ENCODE measurements at places on chromosomes 3 and 15.
A peak's percentile ranks its signal among the peaks of the same experiment; 100 is the strongest.

GRCh38 chr15:39252134-39252470 lies 328.8 kb upstream of the THBS1 start:
- no peak for DNase-seq

GRCh38 chr15:73504885-73505284 lies 61.9 kb downstream of the REC114 start:
- DNase-seq = no peak

- DNase-seq = no peak
These were observed 12.2 kb downstream of the NCEH1 start for GRCh38 chr3:172698631-172699030.

DNA sequence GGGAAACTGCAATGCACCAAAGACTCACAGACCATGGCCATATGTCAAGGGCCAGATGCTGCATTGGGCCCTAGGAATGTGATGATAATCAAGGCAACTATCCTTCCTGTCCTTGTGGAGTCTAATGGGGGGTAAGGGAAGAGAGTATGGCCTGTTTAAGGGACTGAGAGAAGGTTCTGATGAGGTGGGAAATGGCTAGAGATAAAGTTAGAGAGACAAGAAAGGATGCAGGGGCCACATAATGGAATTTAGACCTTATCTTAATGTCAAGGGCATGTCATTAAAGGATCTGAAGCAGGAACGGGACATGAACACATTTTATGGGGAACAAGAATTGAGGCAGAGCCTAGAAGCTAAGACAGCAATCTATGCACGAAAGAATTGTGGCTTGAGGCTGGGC lies 30.0 kb upstream of the ABHD17C start:
- no peak for DNase-seq

- no peak for DNase-seq
These were observed 55.8 kb downstream of the OSBPL10 start for GRCh38 chr3:31925271-31925630.

GRCh38 chr3:127772273-127772672 lies 50.0 kb downstream of the MGLL start:
- DNase-seq = no peak

- DNase-seq = no peak
These were observed 41.8 kb downstream of the RAB8B start for GRCh38 chr15:63231206-63231605.

DNA sequence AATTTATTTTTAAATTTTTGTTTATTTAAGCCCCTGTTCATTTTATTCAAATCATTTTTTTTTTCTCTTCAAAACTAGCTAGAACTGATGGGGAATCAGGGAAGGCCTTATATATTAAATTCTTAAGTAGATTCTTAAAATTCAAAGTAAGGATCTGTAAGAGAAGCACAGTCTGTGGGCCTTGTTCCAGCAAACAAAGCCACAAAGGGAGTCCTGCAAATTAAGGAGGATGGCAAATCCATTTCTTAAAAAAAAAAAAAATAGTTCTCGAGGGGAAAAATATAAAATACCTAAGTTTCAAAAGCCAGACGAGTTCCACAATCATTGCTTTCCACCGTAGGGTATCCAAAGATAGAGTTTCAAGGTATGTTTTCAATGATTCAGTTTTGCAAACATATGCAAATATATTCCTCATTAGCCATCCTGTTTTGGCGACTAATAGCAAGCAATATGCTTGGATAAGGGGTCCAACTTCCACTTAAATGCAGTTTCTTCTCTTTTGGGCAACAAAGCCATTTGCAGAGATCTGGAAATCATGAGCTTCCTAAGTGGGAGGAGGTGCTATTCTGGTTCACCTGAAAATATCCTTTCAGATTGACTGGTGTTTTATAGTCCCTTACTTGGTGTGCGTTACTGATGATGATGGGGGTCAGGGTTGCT lies 46.8 kb downstream of the CDIN1 start:
- DNase-seq = no peak

- DNase-seq = no peak
These were observed 113.8 kb upstream of the EPHA6 start for GRCh38 chr3:96700322-96701315.

GRCh38 chr15:74184582-74185091 lies 11.1 kb downstream of the ISLR start:
- DNase-seq = no peak

DNA sequence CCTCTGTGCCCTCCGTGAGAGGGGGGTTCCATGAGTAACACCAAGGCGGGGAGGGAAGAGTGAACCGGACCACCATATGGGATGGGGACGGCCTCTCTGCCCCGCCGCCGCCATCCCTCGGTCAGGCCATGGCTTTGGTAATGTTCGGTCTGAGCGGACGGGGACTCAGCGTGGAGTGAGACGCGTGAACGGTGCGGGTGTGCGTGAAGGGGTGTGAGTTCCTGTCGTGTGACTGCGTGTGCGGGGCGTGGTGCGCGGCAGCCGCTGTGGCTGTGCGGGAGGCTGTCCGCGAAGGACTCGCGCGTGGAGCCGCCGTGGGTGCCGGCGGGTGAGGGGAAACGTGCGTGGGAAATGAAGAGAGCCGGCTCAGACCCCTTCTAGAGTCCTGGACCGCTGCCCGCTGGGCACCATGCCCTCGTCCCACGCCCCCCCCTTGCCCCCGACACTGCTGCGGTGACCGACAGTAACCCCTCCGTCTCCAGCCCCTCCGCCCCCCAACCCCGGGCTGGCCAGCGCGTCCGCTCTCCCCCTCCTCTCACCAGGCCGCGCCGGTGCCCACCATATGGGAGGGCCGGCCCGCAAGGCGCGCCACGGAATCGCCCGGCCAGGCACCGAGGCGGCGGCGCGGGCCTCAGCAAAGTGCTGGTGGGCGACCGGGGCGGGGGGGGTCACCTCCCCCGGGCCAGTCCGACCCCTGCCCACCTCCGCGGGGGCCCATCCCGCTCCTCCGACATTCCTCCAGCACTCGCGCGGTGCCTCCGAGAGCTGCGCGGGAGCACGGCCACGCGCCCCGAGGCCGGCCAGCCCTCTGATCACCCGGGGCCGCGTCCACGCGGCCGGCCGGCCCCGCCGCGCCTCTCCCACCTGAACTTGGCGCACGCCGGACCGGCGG lies 589 bp downstream of the KLF15 start:
- DNase-seq = no peak

GRCh38 chr3:127984241-127984975 lies 67.8 kb upstream of the SEC61A1 start:
- no peak for DNase-seq

- DNase-seq = no peak
These were observed 10.3 kb upstream of the LRRC34 start for GRCh38 chr3:169822983-169823382.

GRCh38 chr3:50623840-50624474 lies 7.0 kb downstream of the MAPKAPK3 start:
- DNase-seq = no peak

- peak; percentile 65 for DNase-seq
These were observed 62.9 kb upstream of the ZBTB38 start for GRCh38 chr3:141305436-141305835.

- DNase-seq = no peak
These were observed 10.9 kb upstream of the BCL2A1 start for GRCh38 chr15:79981831-79982455.

DNA sequence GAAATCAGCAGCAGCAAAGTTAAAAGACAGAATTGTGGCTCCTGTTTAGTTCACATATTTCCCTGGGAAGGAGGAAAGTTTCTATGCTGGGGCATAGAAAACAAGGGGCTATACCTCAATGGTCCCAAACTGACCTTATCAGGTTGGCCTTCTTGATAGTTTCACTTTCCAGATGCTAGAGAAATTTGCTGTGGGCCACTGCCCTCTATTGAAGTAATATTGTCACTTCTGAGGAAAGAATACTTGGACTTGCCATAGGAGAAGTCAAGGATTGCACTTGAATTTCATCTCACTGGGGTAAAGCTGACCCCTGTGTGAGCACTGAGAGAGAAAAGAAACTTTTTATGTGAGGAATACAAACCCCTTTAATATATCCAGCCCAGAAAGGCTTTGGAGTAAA lies 49.3 kb upstream of the XCR1 start:
- DNase-seq = no peak

DNA sequence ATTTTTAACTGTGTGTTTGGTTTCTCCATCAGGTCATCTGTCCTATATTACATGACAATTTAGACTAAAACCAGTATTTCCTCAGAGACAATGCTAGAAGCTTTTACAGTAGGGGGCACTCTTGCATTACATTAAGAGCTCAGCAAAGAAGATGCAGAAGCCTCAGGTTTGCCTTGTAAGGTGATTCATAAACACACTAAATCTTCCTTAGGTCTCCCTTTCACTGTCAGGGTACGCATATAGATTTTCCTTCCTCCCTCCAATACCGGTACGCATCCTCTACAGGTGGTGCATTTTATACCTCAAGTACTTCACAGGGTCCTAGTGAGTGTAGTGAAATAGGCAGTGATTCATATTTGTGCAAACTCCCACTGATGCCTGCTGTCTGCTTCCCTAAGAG lies 46.5 kb downstream of the CD86 start:
- peak; percentile 14 for DNase-seq

GRCh38 chr3:23649448-23649847 lies 156.3 kb upstream of the UBE2E1 start:
- DNase-seq = no peak

DNA sequence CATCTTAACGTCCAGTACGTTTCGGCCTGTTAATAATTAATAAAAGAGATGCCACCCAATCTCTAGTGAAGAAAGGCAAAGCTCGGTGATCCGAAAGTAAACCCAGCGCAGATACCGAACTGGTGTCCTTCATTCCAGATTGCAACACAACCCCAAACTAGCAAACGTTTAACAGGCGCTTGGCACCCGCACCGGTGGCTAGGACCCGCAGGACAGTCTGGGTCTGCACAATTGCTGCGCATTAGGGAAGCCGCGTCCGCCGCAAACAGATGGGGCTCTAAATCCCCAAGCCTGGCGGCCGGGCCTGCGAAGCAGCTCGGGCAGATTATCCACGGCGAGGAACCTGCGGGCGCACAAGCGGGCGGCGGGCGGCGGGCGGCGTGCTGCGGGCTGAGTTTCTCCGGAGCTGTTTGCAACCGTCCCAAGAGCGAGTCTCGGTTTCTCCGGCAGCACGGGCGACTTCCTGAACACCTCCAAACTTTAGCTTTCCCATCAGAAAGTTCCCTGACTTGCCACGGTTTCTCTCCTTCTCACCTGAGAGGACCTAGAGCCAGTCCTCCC lies 112.1 kb upstream of the ICE2 start:
- DNase-seq = peak; percentile 14

- peak; percentile 3 for DNase-seq
These were observed 662 bp downstream of the TMEM108 start for GRCh38 chr3:133038731-133039375.

DNA sequence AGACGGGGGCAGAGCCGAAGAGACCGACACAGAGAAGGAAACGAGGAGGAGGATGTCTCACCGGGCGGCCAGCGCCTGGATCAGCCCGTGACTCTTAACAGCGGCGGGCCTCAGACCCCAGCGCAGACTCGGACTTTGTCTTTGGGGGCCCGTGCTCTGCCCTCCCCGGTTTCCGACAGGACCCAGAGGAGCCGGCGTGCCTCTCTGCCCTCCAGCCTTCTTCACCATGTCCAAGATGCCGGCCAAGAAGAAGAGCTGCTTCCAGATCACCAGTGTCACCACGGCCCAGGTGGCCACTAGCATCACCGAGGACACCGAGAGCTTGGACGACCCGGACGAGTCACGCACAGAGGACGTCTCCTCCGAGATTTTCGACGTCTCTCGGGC lies 1.0 kb downstream of the TSC22D2 start:
- no peak for DNase-seq

DNA sequence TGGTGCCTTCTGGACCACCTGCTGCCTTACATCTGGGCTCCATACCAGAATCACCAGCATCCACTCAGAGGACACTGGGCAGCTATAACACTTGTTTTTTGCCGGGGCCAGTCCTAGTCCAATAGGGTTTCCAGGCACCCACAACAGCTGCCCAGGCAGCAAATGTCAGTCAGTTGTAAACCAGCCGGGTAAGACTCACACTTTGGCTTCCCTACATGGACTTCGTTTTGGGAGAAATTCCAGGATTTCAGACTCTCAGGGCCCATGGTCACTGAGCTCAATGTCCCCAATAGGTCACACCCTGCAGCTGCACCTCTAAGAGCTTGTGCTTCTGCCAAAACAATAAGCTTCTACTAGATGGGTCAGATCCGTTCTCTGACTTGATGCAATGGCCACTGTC lies 83.8 kb downstream of the FAM174B start:
- DNase-seq = no peak

- no peak for DNase-seq
These were observed 25.5 kb downstream of the CHP1 start for GRCh38 chr15:41256577-41257038.

- DNase-seq = no peak
These were observed 52.8 kb downstream of the ETFA start for GRCh38 chr15:76258460-76258859.

DNA sequence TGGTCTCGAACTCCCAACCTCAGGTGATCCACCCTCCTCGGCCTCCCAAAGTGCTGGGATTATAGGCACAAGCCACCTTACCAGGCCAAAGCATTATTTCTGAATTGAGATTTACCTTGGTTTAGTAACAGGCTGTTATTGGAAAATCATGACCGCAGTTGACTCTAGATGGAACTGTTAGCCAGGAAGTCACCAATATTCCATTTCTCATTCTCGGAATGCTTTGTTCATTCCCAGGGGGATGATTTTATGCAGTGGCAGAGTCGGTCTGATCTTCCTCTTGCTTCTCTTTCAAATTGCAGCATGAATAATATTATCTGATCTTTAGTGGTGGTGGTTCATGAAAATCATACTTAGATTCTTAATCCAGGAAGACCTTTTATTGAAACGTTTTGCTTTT lies 195.5 kb upstream of the MBNL1 start:
- DNase-seq = peak; percentile 54

DNA sequence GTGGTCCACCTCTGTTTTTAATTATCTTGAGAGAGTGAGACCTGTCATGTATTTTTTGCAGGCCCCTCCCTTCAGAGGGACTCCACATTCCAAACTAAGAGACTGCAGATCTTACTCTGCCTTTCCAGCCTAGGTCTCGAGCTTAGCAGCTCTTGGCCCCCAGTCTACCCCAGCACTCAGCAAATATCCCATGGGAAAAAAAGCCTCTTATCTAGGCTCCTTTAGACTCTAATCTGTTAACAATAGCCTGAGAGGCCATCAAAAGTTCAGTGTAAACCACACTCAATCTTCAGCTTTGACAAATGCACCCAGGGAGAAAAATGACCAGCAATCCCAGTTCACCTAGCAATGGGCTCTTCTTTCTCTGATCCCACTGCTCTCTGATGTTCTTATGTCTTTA lies 8.6 kb upstream of the BLM start:
- no peak for DNase-seq

DNA sequence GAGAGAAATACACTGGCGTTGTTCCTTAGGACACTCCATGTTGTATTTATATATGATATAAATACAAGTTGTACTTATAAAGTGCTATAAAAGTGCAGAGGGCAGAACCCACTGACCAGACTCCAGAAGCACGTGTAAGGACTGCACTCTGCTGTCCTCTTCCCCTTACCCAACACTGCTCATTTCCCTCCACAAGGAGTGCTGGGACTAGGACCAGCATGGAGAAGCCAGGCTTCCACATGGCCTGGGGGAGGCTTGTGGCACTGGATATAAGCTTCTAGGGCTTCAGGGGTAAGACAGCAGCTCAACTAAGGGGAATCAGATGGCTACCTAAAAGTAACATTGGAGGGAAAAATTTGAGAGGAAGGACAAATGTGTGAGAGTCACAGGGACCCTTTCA lies 556.9 kb downstream of the IGSF11 start:
- no peak for DNase-seq

Data from brain microvascular endothelial cell (primary cell).